ENCODE measurements at places on chromosomes 1 and 21. TPM values are rescaled to one million over a fixed set of nuclear protein-coding genes. Genes with fewer than 3 reads are reported as not detected.

DNA sequence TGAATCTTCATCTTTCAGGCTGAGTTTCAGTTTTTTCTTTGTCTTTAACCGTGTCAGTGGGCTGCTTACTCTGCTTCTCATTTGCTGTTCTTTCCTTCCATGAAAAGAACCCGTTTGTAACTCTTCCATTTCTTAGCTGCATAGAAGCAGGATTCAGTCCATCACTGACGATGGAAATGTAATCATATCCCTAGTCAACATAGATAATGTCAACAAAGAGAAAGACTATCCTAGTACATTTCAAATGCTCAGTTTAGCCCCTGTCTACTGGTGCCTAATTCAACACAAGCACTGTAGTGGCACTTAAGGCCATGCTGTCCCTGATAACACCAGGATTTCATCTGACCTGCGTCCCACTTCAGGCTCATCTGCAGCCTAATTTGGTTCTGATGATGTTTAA, 376 bp downstream of the GBP1 start:
- H3K4me3 ChIP-seq, result peak overlapping the region; percentile 97
- peaks cover 39% of the 10 kb centered on the region for H3K36me3 ChIP-seq
- peaks cover 54% of the 10 kb centered on the region for H3K4me1 ChIP-seq
- H3K27ac ChIP-seq, result peak overlapping the region; percentile 92
- H3K27me3 ChIP-seq, result no peaks in the 10 kb centered on the region

DNA sequence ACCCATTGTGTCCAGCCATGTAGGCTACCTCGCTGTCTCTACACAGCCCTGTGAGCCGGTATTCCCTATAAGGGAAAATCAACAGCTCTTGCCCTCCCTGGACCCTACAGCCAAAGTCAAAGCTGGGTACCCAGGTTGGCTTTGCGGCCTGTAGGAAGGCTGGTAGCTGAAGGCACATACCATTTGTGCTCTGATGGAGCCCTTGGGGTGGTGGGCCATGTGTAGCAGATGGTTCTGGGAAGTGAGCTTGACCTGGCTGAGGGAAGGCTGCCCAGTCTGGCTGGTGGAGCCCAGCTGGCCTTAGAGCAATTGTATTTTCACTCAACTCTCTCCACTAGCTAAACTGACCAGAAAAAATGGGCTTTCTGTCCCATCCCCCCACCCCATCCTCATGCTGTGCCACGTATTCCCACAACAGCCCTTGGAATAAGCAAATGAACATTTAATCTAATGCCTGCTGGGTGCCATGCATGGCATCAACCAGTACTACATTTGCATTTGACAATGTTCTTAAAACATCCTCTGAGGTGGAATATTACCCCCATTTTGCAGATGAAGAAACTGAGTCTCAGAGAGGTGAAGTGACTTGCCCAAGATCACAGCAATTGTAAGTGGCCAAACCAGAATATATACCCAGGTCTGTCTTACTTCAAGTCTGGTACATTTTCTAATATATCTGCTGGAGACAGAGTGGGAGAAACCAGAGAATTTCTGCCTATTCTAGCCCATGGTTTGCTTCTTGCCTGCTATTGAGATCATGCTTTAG, 56.8 kb downstream of the NDUFS5 start:
- H3K27ac ChIP-seq, result no peak overlapping the region
- peaks cover 20% of the 10 kb centered on the region for H3K27me3 ChIP-seq
- peaks cover 4% of the 10 kb centered on the region for H3K4me1 ChIP-seq
- H3K4me3 ChIP-seq, result peak overlapping the region; percentile 42

MRPS14 gene
- 45.7 TPM for total RNA-seq

DNA sequence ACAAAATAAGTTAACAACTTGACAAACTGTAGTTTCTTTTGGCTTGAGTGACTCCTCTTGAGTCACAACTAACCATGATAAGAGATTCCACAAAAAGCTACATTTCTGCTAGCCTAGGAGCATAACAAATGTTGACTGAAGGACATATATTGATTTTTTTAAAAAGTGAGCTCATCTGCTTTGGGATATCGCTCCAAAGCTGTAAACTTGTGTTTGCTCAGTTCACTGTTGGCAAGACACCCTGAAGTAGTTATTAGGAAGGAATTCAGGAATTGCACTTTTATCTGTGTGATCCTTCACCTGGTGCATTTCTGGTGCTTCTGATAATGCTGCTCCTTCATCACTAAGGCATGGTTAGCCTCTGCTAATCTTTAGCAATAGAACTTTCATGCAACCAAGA, 23.7 kb downstream of the RWDD3 start:
- no peaks in the 10 kb centered on the region for H3K4me1 ChIP-seq
- no peak overlapping the region for H3K27ac ChIP-seq

ENAH gene
- total RNA-seq, result 0.51 TPM

IPO13 gene
- total RNA-seq, result 16.2 TPM

GRCh38 chr21:16592381-16592780, 862.6 kb downstream of the USP25 start:
- no peak overlapping the region for H3K27ac ChIP-seq
- no peaks in the 10 kb centered on the region for H3K27me3 ChIP-seq
- H3K4me3 ChIP-seq, result no peak overlapping the region
- no peaks in the 10 kb centered on the region for H3K4me1 ChIP-seq
- no peak for DNase-seq

DNA sequence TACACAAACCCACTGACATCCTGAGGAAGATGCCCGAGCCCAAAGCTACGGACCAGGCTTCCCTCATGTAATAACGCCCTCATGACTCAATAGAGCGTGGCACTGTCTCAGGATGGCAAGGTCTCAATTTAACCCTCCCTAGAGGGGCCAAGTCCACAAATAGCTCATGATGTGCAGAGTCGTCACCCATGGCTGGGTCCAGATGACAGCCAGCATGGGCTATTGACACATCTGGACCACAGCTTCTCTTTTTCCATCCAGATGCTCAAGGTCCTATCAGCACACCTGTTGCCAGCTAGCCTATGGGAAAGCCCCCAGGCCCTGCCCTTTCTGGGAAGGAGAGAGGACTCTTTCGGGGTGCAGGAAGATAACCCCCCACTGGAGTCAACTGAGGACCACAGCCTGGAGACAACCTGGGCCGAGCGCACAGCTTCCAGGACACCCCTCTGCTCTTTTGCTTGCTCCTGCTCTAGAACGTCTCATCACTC, 2.8 kb downstream of the LAPTM5 start:
- no peaks in the 10 kb centered on the region for H3K27me3 ChIP-seq
- H3K36me3 ChIP-seq, result peaks cover 51% of the 10 kb centered on the region
- peak; percentile 62 for DNase-seq
- H3K27ac ChIP-seq, result peak overlapping the region; percentile 98
- H3K4me1 ChIP-seq, result peaks cover 75% of the 10 kb centered on the region

- no peaks in the 10 kb centered on the region for H3K27me3 ChIP-seq
- H3K27ac ChIP-seq, result no peak overlapping the region
- H3K36me3 ChIP-seq, result no peaks in the 10 kb centered on the region
- no peak for DNase-seq
- H3K4me3 ChIP-seq, result no peak overlapping the region
Observed at GRCh38 chr1:193654951-193655735, 468.7 kb upstream of the B3GALT2 start.

DNA sequence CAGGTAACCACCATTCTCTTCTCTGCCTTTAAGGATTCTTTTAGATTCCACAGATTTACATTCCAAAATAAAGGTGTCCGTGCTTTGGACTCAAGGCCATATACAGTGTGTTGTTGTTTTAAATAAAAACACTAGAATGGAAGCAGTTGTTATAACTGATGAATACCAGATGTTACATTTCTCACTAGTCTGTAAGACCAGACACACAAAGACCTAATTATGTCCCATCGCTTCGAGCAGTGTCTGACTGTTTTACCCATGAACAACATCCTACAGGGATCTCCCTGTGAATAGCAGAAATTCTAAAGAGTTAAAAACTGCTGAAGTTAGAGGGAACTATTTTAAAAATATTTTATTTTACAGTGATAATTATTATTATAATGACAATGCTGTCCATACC, 574.7 kb upstream of the ZP4 start:
- H3K27ac ChIP-seq, result no peak overlapping the region
- DNase-seq, result no peak
- H3K4me3 ChIP-seq, result no peak overlapping the region
- H3K4me1 ChIP-seq, result no peaks in the 10 kb centered on the region

DNA sequence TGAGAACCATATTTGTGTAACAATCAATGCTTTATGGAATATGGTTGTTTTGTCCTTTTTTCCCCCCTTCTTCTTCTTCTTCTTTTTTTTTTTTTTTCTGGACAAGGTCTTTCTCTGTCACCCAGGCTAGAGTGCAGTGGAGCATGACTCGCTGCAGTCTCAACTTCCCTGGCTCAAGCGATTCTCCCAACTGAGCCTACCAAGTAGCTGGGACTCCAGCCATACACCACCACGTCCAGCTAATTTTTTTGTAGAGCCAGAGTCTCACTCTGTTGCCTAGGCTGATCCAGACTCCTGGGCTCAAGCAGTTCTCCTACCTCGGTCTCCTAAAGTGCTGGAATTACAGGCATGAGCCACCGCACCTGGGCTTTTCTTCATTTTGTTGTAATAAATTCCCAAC, 86.7 kb downstream of the FMN2 start:
- no peaks in the 10 kb centered on the region for H3K4me1 ChIP-seq
- H3K27ac ChIP-seq, result no peak overlapping the region
- no peak for DNase-seq
- H3K36me3 ChIP-seq, result no peaks in the 10 kb centered on the region
- H3K27me3 ChIP-seq, result peaks cover 1% of the 10 kb centered on the region
- no peak overlapping the region for H3K4me3 ChIP-seq

All from activated CD8-positive, alpha-beta T cell treated with anti-CD3 and anti-CD28 coated beads for 36 hours (primary cell).